ENCODE measurements at places on chromosomes 4 and X.

DNA sequence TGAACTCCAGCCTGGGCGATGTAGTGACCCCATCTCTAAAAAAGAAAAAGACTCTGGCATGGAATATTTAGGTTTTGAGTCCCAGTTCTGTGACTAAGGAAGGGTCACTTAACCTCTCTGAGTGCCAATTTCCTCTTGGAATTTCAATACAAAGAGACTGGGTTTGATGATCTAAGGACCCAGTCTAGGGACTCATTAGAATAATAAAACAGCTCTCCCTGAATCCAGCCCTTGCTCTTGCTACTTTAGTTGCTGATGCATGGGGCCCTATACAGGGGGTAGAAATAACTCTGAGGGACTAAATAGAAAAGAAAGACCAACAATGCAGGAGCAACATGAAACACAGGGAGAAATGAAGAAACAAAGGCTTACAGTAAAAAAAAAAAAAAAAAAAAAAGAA is 12.6 kb downstream of the C4orf54 start:
- no peak for DNase-seq

DNA sequence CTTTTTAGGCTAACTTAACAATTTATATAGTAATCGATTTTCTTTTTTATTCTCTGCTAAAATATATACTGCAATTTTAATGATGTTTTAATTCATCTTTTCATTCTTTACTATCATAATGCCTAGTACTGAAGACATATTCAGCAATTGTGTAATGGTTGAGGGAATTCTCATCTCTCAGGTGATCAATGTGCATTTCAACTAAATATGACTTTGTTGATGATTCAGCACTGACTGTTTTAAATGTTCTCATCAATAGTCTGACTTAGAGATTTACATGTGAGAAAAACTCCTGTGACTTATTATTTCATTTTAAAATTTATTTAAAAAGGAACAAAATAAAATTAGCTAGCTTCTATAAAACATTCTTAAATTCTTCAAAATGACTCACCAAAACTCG is 1450.3 kb downstream of the STIM2 start:
- no peak for DNase-seq

- DNase-seq: no peak
Measured at GRCh38 chr4:10346023-10346422, 111.2 kb downstream of the ZNF518B start.

DNA sequence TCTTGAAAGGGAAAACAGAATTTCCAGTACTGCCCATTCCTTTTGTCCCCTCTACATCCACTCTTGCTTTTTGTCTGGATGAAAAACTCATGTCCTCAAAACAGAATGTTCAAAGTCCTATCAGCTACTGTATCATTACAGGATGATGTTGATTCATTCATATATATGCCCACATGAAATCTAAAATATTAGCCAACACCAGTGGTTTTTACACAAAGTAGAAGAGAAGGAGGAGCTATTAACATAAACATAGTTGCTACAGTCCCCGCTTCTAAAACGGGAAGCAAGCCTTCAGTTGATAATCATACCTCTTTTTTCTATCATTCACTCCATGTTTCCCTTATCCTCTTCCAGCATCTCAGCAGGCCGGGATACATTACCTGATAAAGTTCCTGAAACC is 7.7 kb upstream of the THOC2 start:
- no peak for DNase-seq

DNA sequence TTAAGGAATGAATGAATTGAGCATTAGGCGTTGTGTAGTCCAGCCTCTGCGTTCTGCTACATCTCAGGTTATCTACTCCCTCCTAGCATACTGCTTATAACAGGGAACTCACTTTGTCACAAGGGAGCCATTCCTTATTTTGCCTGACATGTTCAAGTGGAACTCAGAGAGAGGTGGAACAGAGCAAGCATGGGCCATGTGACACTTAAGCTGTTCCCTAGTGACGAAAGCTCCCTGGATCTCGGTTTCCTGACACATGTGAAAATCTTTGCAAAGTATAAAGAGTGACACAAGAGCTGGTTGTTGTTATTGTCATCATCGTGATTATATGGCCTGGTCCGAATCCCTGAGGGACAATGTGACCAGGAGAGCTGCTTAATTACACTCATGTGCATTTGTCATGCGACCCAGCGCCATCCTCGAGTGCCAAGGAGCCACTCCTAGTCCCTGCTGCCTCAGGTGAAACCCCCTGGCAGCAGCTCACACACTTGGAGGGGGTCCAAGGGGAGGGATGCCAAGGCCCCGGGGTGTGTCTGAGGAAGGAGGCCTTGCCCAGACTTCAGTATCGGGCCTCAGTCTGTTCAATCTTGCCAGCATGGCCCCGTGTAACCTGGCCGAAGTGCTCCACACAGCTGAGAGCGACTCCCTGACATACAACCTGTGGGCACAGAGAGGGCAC is 98.5 kb upstream of the MAP3K15 start:
- DNase-seq: no peak

DNA sequence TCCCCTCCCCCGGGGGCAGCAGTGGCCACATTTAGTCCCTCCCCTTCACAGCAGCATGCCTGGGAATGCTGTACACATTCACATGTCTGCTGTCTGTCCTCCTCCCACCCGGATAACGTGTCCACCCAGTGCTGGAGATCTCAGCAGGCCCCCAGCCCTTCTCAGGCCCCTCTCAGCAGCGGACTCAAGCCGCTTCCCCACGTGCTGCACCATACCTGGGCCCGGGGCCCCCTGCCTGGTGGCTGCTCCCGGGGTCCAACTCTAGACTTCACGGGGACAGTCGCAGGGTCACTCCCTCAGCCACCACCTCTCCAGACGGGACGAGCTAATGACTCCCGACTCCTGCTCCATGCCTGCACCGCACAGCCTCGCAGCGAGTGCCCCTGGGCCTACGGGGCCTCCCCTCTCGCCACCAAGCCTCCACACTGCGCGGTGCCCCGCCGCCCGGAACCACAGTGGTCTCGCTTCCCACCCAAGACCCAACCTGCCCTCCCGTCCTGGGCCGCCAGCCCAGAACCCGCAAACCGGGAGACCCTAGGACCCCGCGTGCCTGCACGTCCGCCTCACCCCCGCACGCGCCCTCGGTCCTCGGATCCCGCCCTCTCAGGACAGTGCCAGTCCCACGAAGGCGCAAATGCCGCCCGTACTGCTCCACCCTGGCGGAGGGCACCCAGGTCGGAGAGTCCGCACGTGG is 1.3 kb upstream of the PCGF3 start:
- DNase-seq: no peak

DNA sequence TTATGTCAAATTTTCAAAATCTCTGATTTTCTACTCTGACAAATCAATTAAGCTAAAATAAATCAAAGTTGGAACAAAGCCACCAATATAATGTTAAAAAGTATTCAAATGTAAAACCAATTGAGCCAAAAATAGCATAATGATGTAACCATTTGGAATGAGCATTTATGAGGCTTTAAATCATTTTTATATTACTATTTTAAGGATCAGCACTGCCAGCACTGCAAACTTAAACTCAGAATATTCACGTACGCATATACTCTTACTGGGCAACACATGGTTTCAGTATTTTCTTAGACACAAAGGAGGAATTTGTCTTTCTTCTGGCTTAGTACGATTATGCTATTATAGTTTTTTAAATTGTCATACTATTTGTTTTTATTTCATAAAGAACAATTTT is 52.2 kb downstream of the AFAP1 start:
- no peak for DNase-seq
